ENCODE measurements at places on chromosomes 13 and 19. TPM values are rescaled to one million over a fixed set of nuclear protein-coding genes. Genes with fewer than 3 reads are reported as not detected.

- H3K36me3 ChIP-seq, result no peaks in the 10 kb centered on the region
- H3K27me3 ChIP-seq, result no peaks in the 10 kb centered on the region
- H3K4me3 ChIP-seq, result no peak overlapping the region
- DNase-seq, result no peak
- peaks cover 2% of the 10 kb centered on the region for H3K4me1 ChIP-seq
Observed at GRCh38 chr19:5961969-5962945, 15.7 kb downstream of the RANBP3 start.

Gene C5AR1
- 0.15 TPM for polyA plus RNA-seq

- no peak overlapping the region for H3K27ac ChIP-seq
- no peaks in the 10 kb centered on the region for H3K36me3 ChIP-seq
- no peak for DNase-seq
- peaks cover 6% of the 10 kb centered on the region for H3K4me1 ChIP-seq
- H3K27me3 ChIP-seq, result peaks cover 2% of the 10 kb centered on the region
Observed at GRCh38 chr13:28538932-28539331, 44.0 kb upstream of the FLT1 start.

- no peaks in the 10 kb centered on the region for H3K36me3 ChIP-seq
- H3K27ac ChIP-seq, result no peak overlapping the region
- no peak for DNase-seq
- no peaks in the 10 kb centered on the region for H3K27me3 ChIP-seq
Observed at GRCh38 chr19:16739546-16739945, 19.9 kb downstream of the NWD1 start.

Gene R3HDM4
- 47.9 TPM for polyA plus RNA-seq

- H3K27ac ChIP-seq, result no peak overlapping the region
- H3K4me1 ChIP-seq, result no peaks in the 10 kb centered on the region
- no peak overlapping the region for H3K4me3 ChIP-seq
- no peak for DNase-seq
Observed at GRCh38 chr13:53017433-53017970, 11.1 kb upstream of the OLFM4 start.

DNA sequence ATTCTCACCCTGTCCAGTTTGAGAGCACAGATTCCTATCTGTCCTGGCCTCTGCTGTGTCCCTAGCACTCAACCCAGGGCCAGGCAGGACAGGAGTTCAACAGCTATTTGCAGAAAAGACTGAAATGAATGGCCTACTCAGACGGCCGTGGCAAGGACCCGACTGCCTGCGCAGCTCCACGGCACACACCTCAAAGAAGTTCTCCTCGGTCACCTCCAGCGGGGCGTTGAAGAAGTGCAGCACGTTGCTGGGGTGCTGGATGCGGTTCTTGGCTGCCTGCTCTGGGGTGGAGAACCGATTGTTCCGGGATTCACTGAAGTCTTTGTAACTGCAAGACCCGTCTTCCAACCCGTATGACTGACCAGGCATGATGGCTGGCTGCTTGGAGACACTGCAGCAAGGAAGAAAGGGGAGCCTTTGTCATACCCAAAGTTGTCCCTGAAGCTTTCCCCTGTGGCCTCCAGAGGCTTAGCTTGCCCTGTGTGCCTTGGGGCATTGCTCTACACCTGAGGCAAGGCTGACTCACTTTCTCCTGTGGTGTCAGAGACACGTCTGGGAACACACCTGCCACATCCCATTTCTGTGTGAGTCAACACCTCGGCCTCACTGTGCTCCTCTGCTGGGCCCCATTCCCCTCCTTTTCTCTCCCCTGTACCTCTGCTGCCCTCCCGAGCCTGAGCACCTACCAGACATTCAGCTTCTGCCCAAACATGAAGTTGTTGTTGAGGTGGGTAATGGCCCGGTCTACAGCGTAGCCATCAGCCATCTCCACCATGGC, 6.8 kb upstream of the ECH1 start:
- peaks cover 57% of the 10 kb centered on the region for H3K4me1 ChIP-seq
- H3K36me3 ChIP-seq, result peaks cover 54% of the 10 kb centered on the region
- H3K27me3 ChIP-seq, result no peaks in the 10 kb centered on the region
- peak overlapping the region; percentile 80 for H3K27ac ChIP-seq

Data from keratinocyte (primary cell).